Adrenal gland (tissue), 19 donors: ENCODE measurements at places on chromosomes 4 and X. TPM values are rescaled to one million over a fixed set of nuclear protein-coding genes. Genes with fewer than 3 reads are reported as not detected.

DNA sequence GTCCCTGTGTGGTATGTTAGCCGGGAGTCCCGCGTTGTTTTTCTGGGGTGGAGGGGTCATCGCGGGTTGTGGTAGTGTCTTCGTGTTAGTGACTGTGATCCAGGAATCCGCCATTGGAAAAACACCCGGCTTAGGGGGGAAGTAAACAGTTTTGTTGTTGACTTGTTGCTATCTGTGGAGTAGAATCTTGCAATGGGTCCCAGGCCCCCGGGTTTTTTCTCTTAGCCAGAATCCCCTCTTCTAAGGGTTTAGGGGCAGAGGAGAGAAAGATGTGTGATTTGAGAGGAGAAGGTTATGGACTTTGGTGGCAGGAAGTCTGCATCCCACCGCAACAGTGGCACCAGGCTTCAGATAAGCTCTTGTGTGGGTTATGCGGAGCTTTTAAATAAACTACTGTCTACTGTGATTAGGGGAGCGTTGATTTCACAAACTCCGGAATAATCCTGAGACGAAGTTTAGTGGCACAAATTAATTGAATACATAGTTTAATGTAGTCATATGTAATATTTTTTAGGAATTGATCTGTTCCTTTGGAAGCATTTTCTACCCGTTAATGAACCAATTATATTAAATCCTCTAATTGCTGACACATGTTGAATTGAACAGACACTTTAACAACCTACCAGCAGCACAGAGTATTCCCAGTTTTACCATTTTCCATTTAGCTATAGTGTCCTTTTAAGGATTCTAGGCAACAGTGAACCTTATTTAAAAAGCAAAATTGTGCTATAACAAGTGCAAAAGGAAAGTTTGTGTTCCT is 1.4 kb downstream of the DDX3X start:
- H3K36me3 ChIP-seq = no peaks in the 10 kb centered on the region
- peak overlapping the region; percentile 100 for H3K27ac ChIP-seq
- DNase-seq = no peak

DNA sequence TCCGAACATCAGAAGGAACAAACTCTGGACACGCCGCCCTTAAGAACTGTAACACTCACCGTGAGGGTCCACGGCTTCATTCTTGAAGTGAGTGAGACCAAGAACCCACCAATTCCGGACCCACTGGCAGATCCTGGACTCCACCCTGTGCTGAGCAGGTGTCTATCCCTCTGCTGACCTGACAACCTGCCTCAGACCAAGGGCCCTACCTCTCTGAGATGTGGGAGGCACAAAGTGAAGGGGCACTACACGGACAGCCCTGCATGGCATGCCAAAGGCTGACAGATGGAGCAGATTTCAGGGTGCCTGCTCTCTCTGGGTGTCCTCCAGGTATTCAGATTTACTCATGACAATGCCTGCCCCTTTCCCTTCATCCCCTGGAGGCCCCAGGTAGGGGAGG is 14.0 kb upstream of the HSFX1 start:
- no peaks in the 10 kb centered on the region for H3K36me3 ChIP-seq
- no peaks in the 10 kb centered on the region for H3K27me3 ChIP-seq
- H3K4me1 ChIP-seq = no peaks in the 10 kb centered on the region
- DNase-seq = no peak

DNA sequence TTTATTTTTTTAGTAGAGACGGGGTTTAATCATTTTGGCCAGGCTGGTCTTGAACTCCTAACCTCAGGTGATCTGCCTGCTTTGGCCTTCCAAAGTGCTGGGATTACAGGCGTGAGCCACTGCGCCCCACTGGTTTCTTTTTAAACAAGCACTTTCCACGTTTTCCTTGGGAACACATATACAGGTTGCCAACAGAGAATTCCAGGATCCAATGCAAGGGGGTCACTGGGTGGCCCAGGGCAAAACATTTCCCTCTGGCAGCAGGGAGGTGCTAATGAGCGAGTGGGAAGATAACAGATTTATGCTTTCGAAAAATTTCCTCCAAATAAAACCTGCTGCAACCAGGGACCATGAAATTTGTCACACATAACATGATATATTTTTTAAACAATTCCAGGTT is 41.1 kb downstream of the ADRA2C start:
- H3K27ac ChIP-seq = no peak overlapping the region
- DNase-seq = no peak
- H3K36me3 ChIP-seq = no peaks in the 10 kb centered on the region
- no peaks in the 10 kb centered on the region for H3K4me1 ChIP-seq
- H3K4me3 ChIP-seq = no peak overlapping the region

DNA sequence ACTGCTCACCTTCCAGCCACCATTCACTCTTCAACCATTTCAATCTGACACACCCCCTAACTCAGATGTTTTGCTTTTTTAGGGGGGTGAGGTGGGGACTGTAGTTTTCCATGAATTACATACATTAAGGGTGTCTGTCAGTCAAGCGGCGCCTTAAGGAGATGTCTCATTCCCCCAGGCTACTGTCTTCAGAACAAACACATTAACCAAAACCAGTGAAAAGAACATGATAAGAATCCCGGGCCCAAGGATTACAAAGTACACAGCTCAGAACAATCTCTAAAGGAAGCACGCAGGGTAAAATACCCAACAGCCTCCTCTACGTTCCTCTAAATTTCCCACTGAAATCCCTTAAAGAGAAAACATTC is 62.5 kb upstream of the IRF2 start:
- DNase-seq = no peak
- H3K4me1 ChIP-seq = peaks cover 44% of the 10 kb centered on the region
- H3K27ac ChIP-seq = peak overlapping the region; percentile 78
- H3K4me3 ChIP-seq = peak overlapping the region; percentile 67

- no peak overlapping the region for H3K4me3 ChIP-seq
- H3K27me3 ChIP-seq = no peaks in the 10 kb centered on the region
- no peaks in the 10 kb centered on the region for H3K4me1 ChIP-seq
- H3K27ac ChIP-seq = no peak overlapping the region
Measured at GRCh38 chrX:139924069-139924695, 8.7 kb downstream of the ATP11C start.

- no peak for DNase-seq
- no peak overlapping the region for H3K4me3 ChIP-seq
- no peak overlapping the region for H3K27ac ChIP-seq
- no peaks in the 10 kb centered on the region for H3K36me3 ChIP-seq
- no peaks in the 10 kb centered on the region for H3K4me1 ChIP-seq
Measured at GRCh38 chr4:96483308-96484030, 643.6 kb downstream of the PDHA2 start.

DNA sequence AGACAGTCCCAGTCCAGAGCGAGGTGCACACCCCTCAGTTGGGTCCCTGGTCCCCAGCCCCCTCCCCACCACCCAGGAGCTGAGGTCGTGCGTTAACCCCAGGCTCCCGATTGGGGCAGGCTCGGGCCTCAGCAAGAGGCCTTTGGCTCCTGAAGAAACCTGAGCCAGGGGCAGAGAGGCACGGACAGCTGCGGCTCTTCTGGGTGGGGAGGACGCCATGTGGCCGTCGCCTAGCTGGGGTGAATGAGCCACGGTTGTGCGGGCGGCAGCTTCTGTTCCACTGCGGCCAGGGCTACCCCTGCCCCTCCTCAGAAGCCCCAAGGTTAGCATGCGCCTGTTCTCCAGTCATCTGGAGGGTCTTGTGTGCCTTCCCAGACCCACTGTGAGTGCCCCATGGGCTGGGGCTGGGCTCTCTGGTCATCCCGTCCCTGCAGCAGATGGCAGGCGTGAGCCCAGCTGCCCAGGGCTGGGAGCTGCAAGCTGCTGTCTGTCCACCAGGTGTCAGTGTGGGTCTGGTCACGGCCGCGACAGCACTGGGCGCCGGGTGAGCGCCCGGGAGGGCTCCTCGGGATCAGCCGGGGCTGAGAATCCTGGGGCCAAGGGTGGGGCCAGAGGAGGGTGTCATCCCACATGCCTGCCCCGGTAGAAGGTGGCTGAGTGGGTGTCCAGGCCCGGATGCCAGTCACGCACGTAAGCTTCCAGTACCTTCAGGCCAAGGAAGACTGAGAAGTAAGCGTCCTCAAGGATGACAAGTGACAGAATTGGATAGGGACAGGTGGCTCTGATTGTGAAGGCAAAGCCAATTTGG is 21.9 kb downstream of the ATP2B3 start:
- H3K4me3 ChIP-seq = no peak overlapping the region
- no peaks in the 10 kb centered on the region for H3K36me3 ChIP-seq
- H3K4me1 ChIP-seq = peaks cover 14% of the 10 kb centered on the region

DNA sequence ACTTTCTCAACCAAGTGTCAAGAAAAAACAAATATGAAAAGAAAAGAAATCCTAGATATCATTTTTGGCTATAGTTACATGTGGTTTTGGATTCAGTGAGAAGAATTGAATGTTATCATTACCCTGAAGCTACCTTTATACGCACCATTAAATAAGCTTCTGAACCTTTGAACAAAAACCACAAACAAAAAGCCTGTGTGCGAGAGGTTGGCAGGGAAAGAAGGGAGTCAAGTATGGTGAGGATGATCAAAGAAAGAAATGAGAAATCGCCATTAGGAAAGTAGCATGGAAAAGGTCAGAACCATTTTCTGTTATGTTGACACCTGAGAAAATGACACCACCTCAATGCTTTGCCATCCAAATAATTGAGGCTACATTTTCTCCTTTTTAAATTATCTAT is 1.2 kb upstream of the SLC7A11 start:
- H3K27ac ChIP-seq = no peak overlapping the region
- no peaks in the 10 kb centered on the region for H3K4me1 ChIP-seq
- no peaks in the 10 kb centered on the region for H3K27me3 ChIP-seq
- DNase-seq = no peak
- no peaks in the 10 kb centered on the region for H3K36me3 ChIP-seq

GRCh38 chrX:15546745-15547144 is 46.1 kb downstream of the BMX start:
- DNase-seq = no peak
- H3K36me3 ChIP-seq = no peaks in the 10 kb centered on the region
- no peaks in the 10 kb centered on the region for H3K4me1 ChIP-seq
- no peak overlapping the region for H3K27ac ChIP-seq

- H3K27ac ChIP-seq = no peak overlapping the region
- H3K4me1 ChIP-seq = no peaks in the 10 kb centered on the region
- no peak overlapping the region for H3K4me3 ChIP-seq
- H3K27me3 ChIP-seq = no peaks in the 10 kb centered on the region
- H3K36me3 ChIP-seq = no peaks in the 10 kb centered on the region
- no peak for DNase-seq
Measured at GRCh38 chr4:121049072-121049599, 23.2 kb downstream of the NDNF start.

DNA sequence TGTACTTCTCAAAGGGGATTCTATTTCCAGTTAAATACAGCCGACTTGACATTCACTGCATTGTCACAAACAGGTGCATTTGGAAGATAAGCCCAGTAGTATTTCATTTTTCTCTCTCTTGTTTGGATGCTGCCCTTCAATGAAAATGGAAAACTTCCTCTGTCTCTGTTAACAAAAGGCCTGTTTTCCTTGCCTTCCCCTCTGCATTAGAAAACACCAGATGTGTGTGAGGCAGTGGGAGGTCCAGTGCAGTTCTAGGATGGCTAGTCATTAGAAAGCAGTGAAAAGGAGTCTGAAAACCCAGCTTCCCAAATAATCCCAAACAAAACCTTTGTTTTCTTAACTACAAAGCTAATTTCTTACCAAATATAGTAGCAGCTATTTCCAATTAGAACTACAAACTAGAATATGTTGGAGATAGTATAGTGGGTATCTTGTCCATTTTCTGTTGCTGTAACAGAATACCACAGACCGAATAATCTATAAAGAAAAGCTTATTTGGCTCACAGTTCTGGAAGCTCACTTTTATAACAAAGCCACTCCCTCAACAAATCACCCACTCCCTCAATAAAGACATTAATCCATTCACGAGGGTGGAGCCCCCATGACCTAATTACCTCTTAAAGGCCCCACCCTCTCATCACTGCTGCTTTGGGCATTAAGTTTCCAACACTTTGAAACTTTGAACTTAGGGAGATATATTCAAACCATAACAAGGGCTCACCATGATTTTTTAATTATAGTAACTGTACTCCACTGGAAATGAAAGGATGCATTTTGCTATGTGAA is 452.1 kb upstream of the RPS6KA3 start:
- no peaks in the 10 kb centered on the region for H3K36me3 ChIP-seq
- no peak overlapping the region for H3K27ac ChIP-seq
- no peak for DNase-seq
- H3K27me3 ChIP-seq = no peaks in the 10 kb centered on the region
- H3K4me1 ChIP-seq = no peaks in the 10 kb centered on the region
- H3K4me3 ChIP-seq = no peak overlapping the region

GRCh38 chr4:78119698-78120097 is 62.6 kb downstream of the FRAS1 start:
- H3K4me1 ChIP-seq = no peaks in the 10 kb centered on the region
- H3K36me3 ChIP-seq = no peaks in the 10 kb centered on the region
- DNase-seq = no peak
- H3K4me3 ChIP-seq = no peak overlapping the region
- H3K27ac ChIP-seq = no peak overlapping the region
- no peaks in the 10 kb centered on the region for H3K27me3 ChIP-seq

DNA sequence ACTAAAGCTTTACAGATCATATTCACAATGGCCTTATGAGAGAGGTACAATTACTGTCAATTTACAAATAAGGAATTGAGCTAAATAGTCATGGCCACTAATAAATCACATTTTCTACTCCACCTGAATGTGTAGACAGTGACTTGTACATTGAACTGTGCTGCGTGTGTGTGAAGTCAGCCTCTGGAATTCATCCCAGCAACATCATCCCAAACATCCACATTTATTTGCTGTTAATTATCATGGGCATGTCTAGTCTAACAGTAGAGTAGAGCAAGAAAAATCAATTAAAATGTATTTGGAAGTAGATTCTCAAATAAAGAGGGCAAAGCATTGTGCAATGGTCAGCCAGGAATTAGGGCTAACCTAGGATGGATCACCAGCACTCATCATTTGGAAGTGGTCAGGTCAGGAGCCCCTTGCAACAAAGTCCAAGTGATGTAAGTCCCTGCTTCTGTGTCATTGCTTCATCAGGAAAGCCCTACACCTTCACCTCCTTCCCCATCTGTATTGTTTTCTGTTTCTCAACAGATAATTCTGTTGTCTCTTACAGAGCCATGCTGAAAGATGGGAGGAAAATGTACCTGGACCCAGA is 4.8 kb upstream of the PF4V1 start:
- no peaks in the 10 kb centered on the region for H3K36me3 ChIP-seq
- H3K4me1 ChIP-seq = no peaks in the 10 kb centered on the region
- no peaks in the 10 kb centered on the region for H3K27me3 ChIP-seq
- H3K27ac ChIP-seq = no peak overlapping the region

GRCh38 chrX:131827935-131828334 is 195.2 kb upstream of the STK26 start:
- no peak overlapping the region for H3K4me3 ChIP-seq
- no peak overlapping the region for H3K27ac ChIP-seq
- no peaks in the 10 kb centered on the region for H3K36me3 ChIP-seq

DNA sequence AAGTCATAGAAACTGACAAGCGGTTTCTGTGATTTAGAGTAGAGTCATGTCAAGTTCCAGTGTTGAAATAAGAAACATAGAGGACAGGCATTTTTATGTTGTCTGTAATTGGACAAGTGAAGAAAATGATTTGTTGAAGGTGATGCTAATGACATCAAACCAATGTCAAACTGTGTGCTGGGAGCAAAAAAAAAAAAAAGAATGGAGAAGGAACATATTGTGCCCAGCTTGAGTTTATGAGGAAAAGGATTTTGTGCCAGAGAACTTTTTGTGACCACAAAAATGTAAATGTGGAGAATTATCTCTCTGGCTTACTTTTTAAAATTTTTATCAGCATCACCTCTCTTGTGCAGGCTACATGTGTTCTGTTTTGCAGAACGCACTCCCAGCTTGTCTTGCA is 495.7 kb downstream of the RAPGEF2 start:
- no peaks in the 10 kb centered on the region for H3K27me3 ChIP-seq
- H3K4me3 ChIP-seq = no peak overlapping the region
- H3K36me3 ChIP-seq = no peaks in the 10 kb centered on the region
- H3K4me1 ChIP-seq = no peaks in the 10 kb centered on the region

SMIM43 gene
- total RNA-seq = 0.14 TPM

TMPRSS11B gene
- total RNA-seq = not detected

FHDC1 gene
- total RNA-seq = 0.92 TPM

OTC gene
- total RNA-seq = 0.23 TPM

CDS1 gene
- 14.0 TPM for total RNA-seq

CT47A7 gene
- not detected for total RNA-seq

RWDD4 gene
- 124 TPM for total RNA-seq
